Occipital lobe (tissue), 3 donors: ENCODE measurements at places on chromosomes 3 and 15.

GRCh38 chr3:38907426-38907825, 91.4 kb upstream of the SCN10A start:
- no peak for DNase-seq

- DNase-seq: no peak
Measured at GRCh38 chr3:114794894-114795630, 352.0 kb downstream of the ZBTB20 start.

GRCh38 chr15:44719293-44719999, 8.1 kb downstream of the B2M start:
- DNase-seq: no peak

GRCh38 chr15:45187894-45188830, at the start of gene SHF:
SHF (minus strand) TSS chr15:45187966; CDS start chr15:45187951, 15 bp downstream.
- peak; percentile 37 for DNase-seq

- no peak for DNase-seq
Measured at GRCh38 chr15:89937365-89938350, 24.9 kb upstream of the ARPIN start.

DNA sequence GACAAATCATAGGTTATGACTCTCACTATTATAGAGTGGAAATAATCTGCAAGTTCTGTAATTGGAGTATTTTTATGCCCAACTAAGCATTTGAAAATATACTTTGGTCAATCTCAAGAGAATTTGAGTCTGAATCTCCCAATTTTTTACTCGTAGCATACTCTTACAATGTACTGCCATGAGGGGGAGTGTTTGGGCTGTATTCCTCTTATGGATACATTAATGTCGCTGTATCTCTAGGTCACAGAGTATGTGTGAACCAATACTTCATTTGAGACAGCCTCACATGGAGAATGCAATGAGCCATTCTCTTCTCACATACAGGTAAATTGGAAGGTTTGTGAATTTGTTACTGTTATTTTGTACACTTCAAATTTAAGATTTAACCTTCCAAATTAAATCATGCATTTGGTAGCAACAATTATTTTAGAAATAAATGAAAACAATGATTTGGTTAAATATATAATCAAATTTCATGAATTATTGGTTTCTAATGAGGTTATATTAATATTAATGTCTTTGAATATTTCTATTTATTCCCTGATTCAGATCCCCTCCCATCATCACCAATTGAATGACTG, 5.5 kb upstream of the CD200 start:
- no peak for DNase-seq

GRCh38 chr3:40557575-40558161, 32.9 kb downstream of the ZNF621 start:
- DNase-seq: no peak

GRCh38 chr3:60737633-60738399, 513.4 kb downstream of the FHIT start:
- DNase-seq: no peak

DNA sequence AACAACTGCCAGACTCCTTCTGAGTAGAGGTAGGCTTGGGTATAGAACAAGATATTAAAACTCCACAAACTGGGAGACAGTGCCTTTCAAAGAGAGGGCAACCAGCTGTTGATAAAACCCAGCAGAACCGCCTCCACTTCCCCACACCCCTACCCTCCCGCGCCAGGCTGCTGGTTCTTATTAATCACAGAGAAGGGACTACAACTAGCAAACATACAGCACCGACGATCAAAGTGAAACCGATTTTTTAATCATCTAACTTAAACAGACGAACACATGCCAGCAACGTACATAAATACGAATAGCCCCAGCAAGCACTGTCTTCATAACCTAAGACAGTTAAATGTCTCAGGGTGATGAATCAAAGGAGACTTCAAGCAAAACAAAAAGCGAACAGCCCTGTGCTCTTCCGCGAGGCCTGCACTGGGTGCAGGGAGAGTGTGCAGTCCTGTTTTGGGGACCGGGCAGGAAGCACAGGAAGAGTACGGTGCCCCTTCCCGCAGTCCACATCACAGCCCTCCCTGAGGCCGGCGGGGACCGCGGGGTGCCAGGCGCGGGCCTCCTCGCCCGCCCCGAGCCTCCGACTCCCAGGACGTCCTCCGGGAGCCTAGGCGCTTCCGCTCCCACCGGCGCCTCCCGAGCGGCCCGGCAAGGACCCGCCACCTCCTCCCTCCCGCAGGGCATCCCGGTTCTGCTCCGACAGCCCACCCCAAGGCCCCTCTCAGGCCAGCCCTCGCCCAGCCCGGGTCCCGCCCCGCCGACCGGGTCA, 75.1 kb upstream of the VGLL4 start:
- DNase-seq: no peak

- DNase-seq: no peak
Measured at GRCh38 chr3:139226731-139227130, 117.1 kb upstream of the MRPS22 start.
